ENCODE measurements at places on chromosomes 3 and 15.

GRCh38 chr15:89646416-89647141, 8.7 kb downstream of the KIF7 start:
- DNase-seq: no peak

- no peak for DNase-seq
Observed at GRCh38 chr3:124883766-124884473, 3.2 kb downstream of the ITGB5 start.

GRCh38 chr3:48367201-48367600, 4.8 kb upstream of the FBXW12 start:
- no peak for DNase-seq

DNA sequence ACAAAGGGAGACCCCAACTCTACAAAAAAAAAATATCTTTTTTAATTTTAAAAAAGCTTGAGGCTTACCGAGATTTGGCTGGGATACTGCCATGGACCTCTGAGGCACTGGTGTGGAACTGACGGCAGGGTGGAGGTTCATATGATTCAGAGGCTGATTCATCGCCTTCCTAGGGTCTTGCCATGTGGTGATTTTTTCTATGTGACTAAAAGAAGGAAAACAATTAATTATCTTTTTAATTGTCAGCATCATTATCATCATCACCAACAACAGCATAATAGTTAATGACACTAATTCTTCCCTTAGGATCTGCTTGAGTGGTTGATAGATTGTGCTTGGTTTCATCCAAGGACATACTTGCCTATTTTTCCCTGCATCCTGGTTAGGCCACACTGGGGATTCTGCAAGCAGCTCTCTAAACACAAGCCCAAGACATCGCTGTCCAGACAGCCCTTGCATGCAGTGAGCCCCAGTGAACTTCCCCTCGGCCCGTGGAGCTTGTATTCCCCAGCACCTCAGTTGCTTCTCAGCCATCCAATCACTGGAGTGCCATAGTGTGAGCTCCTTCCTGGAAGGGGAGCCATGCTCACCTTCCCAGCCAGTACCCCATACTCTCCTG, 84.9 kb downstream of the WWTR1 start:
- no peak for DNase-seq

DNA sequence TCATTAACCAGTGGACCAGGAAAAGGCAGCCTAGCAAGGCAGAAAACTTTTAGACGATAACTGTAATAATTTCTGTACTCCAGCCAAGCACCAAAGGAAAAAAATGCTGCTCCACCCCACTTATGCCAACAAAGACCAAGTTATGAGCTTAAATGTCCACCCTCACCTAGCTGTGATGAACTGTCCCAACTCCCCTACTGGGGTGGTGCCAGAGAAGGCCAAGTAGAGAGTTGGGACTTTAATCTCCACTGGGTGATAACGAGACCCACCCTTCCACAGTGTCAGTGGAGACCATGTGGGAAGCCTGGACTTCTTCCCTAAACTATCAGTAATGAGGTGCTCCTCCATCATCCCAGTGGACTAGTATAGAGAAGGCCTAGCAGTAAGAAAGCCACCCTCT, 33.8 kb upstream of the COPB2 start:
- DNase-seq: no peak

DNA sequence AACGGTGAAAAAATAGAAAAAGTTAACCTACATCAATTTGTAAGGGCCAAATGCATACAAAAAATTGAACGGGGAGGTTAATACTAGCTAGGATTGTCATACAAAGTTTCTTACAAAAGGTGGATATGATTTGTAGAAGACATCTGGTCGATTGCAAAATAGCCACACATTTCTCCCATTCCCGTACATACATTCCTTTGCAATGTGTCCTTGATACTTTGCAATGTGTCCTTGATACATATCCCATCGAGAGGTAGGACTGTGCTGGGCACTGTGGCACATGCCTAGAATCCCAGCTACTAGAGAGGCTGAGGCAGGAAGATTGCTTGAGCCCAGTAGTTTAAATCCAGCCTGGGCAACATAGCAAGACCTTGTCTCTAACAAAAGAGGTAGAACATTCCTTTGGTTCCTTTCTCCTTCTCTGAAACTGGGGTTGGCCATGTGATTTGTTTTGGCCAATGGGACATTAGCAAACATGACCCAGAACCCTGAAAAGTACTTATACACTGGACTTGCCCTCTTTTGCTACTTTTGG, 9.5 kb downstream of the TTBK2 start:
- DNase-seq: no peak

- DNase-seq: no peak
Observed at GRCh38 chr3:23829242-23829934, 23.6 kb downstream of the UBE2E1 start.

GRCh38 chr3:83218383-83219200, 1457.1 kb upstream of the GBE1 start:
- no peak for DNase-seq

DNA sequence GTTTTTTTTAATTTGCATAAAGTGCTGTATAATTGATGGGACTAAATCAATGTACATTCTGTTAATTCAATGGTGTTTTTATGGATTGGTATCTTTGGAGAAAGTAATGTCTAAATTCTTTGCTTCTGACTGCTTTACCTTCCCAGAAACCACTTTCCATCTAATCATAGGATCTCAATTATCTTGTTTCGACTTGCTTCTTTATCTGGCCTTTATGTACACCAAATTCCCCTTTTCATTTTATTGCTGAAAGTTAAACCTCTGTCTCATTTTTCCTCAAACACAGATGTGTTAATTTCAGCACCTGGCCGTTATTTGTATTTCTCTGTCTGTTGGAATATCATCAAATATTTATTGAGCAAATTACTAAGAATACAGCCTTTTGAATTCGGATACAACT, 287.3 kb upstream of the GBE1 start:
- DNase-seq: no peak

- no peak for DNase-seq
Observed at GRCh38 chr15:26736502-26737248, 36.2 kb downstream of the GABRB3 start.

GRCh38 chr3:71304684-71305083, 278.8 kb downstream of the FOXP1 start:
- no peak for DNase-seq

DNA sequence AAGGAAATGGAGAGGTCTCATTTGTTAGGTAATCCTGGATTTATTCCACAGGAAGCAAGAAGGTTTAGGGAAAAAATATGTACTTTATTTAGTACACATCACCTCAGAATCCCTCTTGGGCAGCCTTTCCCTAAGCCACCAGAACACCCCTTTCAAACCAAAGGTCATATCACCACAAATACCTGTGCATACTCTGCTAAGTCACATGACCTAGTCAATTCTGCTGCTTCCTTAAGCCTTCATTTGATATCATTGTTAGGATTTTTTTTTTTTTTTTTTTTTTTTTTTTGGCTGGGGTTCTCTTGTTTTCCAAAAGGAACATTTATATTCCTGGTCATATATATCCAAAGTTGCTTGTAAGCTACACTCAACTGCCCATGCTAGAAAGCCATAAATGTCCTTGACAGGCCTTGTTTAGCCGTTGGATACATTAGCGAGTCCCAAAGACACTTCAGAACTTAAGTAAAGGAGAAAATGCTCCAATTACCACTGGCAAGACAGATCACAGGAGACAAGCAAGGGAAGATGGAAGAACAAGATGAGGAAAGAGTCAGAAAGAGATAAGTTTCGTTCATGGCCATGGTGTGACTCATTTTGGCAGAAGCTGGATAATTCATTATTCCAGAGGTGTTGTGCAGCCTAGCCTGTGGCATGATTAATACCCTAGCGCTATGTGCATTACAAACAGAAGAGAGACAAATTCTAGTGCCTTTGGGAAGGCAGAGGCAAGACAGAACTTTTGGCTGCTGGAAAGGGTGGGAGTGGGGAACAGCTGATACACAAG, 155.6 kb upstream of the SLC2A2 start:
- no peak for DNase-seq

- DNase-seq: no peak
Observed at GRCh38 chr3:63478990-63479660, 173.3 kb upstream of the SNTN start.

GRCh38 chr15:41080144-41080543, 35.9 kb downstream of the INO80 start:
- no peak for DNase-seq

GRCh38 chr3:69948246-69948862, 51.2 kb upstream of the SAMMSON start:
- no peak for DNase-seq

GRCh38 chr15:37015035-37015434, 85.3 kb downstream of the MEIS2 start:
- no peak for DNase-seq

DNA sequence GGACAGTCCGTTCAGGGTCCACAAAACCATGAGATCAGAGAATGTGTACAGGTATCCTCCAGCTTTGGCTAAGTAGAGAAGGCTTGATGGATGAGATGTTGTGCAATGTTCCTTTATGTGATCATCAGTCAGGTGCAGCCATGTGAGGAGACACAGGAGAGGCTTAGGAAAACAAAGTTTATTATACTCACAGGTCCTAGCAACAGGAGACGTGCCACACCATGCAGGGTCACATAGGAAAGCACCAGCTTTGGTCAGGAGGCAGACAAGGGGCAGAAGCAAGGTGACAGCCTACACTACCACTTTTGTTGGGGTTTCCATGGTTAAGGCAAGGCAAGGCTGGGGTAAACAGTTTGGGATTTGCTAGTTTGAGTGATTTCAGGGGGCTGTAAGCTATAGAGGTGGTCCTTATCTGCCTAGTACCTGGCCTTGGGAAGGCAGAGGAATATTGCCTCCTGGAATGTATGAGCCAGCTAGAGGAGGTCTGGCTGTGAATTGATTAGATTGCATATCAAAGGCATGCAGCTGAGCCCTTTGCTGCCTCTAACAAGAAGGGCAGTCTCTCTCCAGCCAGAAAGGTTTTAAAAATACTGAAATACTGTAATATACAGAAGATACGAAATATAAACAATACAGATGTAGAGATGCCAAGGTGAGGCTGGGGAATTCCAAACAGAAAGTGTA, 248.6 kb downstream of the RYR3 start:
- no peak for DNase-seq

DNA sequence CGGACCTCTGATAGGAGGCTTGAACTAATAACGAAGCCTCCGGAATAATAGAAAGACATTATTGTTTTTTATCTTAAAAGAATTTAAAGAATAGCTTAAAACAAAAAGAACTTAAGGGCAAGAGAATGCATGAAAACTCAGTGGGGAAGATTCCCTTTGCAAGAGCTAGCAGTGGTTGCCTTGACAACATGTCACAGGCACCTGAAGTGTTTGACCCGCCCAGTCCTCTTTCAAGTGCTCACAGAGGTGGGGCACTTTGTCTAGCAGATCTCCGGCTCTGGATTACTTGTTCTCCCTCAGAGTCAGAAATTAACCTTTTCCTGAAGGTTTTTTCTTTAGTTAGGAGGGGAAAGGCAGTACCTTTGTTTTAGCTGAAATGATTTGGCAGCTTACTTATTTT, 37.8 kb downstream of the LARS2 start:
- no peak for DNase-seq

- no peak for DNase-seq
Observed at GRCh38 chr3:73164622-73165021, 103.2 kb downstream of the EBLN2 start.

GRCh38 chr3:63877737-63878393, 14.2 kb downstream of the ATXN7 start:
- DNase-seq: no peak

DNA sequence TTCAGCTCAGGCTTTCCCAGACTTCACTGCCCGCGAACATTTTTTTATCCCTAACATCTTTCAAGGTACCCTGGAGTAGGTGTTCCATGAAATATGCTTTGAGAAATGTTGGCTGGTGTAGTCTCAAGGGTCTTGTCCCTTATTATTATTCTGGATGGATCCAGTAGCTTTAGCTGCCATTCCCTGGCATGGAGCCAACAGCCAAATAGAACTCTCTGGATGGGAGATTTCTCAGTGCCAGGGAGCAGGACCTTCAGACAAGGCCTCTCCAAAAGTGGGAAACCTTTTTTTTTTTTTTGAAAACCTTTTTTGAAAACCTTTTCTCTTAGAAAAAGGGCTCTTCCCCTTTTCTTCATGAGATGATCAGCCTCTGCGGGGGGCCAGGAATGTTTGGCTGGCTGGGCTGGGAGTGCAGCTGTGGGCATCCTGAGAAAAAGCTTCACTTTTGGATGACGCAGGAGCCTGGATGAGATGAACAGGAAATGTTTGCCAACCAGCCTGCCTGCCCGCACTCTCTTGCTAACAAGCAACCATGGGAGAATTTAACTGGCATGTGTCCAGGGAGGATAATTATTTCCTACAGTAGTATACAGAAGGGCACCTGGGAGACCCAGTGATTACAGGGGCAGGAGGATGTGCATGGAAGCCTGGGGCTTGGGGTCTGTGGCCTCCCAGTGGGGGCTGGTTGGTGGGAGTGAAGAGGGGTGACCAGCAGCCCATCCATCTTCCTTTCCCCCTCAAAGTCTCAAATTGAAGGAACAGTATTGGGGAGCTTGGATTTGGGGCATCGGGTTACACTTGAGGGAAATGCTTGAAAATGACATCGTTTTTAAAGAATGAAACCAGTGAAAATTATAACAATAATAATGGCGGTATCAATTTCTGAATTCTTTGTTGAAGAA, 109.1 kb upstream of the LRIG1 start:
- DNase-seq: no peak

DNA sequence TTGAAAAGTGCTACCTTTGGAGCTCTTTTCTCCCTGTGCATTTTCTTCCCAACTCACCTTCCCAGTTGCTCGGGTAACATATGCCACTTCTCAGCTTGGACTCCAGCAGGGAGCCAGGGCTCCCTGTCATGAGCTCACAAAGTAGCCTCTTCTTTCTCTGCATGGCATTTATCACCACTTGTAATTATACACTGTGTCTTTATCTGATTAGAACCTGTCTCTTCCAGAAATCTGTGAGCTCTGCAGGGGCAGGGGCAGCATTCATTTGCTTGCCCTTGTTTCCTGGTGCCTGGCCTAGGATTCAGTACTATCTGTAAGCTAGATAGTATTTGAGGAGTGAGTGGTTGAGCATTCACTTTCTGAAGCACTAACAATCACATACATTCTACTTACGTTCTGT, 100.9 kb downstream of the CLSTN2 start:
- no peak for DNase-seq

DNA sequence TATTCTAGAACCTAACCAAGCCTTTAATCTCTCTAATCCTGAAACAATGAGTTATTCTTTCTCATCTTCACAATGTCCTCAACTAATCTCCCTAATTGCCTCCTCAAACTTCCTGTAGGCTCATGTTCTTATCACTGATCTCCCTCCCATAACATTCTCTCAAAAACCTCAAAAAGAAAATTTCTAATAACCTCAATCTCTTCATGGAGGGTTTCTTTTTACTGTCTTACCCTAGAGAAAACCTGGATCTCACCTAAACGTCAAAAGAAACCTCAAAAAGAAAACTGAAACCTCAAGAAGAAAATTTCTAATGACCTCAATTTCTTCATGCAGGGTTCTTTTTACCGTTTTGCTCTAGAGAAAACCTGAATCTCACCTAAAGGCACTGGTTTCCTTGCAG, 150.2 kb downstream of the GSK3B start:
- no peak for DNase-seq

- no peak for DNase-seq
Observed at GRCh38 chr15:83695901-83696425, 42.0 kb downstream of the ADAMTSL3 start.

DNA sequence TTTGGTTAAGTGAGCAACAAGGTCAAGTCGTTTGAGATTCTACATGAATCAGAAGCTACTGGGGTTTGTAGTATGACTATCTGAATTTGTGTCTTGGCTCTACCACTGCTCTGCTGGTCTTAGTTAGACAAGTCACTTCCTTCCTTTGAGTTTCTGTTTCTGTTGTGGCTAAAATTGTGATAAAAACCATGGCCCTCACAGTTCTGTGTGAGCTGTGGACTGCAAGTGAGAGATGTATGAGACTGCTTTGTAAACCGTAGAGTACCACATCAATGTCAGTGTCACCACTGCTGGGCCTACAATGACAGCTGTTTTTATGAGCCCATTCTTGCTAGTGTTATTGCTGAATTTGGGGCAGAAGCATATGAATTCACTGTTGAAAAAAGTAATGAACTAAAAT, 32.7 kb downstream of the RARB start:
- DNase-seq: no peak
